CD4-positive, alpha-beta T cell treated with Interleukin-15 for 4 hours (primary cell): ENCODE measurements at places on chromosomes 16 and 17.

- DNase-seq = no peak
Observed at GRCh38 chr16:30748634-30749445, 615 bp downstream of the PHKG2 start.

GRCh38 chr17:223723-224471, 42.4 kb upstream of the DOC2B start:
- no peak for DNase-seq

GRCh38 chr16:85612191-85612800, 826 bp upstream of the GSE1 start:
- no peak for DNase-seq

GRCh38 chr17:46147296-46147695, 45.9 kb downstream of the KANSL1 start:
- no peak for DNase-seq

DNA sequence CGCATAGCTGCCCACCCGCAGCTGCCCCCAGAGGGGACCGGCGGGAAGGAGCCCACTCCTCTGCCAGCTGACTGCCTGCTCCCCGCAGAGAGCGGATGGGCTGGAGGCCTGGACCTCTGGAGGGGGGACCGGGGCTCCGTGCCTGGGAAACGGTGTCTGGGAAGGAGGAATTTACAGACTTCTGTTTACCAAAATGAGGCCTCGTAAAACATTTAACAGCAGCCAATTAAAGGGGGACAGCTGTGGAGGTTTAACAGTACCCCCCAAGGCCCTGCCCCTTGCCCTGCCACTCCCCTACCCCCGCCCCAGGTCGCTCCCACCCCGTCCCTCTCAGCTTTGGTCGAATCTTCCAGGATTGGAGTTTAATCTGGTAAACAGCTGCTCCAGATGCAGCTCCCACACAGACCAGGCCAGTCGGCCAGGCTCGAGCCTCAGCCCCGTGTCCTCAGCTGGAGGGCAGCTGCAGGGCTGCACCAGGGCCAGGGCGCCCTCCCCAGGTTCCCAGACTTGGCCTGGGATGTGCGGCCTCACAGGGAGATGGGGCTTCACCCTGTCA, 41.1 kb downstream of the BAHCC1 start:
- no peak for DNase-seq

DNA sequence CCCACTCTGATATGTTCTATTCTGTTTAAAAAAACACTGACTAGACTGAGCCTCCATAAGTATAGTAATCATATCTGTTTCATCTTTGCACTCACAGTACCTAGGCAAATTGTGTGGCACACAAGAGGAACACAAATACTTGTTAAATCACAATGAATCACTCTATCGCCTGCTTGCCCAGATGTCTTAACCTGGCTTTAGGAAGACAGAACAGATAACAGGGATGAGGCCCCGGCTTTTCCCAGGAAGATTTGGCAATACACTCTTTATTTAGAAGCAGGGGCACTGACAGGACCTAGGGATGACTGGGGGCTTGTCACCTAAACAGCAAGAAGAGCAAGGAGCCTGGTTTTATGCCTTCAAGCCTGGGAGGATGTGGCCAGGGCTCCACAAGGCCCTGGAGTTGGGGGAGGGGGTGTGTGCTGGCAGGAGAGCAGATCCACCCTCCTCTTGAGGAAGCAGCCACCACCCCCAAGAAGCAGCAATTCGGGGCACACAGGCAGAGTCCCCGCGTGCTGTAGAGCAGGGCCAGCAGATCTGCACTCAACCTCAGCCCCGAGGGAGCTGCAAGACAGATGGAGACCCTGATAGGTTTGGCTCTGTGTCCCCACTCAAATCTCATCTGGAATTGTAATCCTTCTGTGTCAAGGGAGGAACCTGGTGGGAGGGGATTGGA, 41.0 kb upstream of the KSR1 start:
- DNase-seq = no peak

DNA sequence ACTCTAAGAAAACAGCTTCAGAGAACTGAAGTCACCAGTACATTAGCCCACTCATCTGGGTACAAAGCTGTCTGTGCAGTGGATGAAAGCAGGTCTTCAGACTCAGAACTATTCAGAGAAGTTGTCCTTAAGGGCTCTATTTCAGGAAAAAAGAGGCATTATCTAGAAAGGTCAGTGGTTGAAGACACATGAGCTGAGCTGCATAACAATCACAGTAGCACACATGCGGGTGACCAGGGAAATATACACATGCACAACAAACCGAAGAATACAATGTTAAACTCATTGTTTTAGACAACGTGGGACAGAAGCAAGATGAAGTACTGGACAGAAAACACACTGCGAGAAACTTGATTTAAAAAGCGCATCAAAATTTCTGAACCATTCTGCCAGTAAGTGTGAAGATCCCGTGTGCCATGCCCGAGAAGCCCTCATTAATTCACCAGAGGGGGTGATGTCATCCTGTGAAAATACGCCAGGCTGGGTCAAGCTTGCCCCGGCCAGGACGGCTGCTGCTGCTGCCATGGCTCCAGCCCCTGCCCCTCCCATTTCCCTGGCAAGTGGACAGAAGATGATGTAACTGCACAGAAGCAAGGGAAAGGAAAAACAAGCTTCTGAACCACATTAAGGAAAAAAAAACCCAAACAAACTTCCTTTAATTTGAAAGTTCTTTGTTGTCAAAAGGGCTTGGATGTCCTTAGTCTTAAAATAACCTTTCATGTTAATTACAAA, 10.1 kb downstream of the DYNC1LI2 start:
- no peak for DNase-seq

GRCh38 chr16:53755026-53755910, 51.3 kb downstream of the FTO start:
- DNase-seq = no peak

- DNase-seq = no peak
Observed at GRCh38 chr17:17709815-17710321, 28.6 kb downstream of the RAI1 start.

DNA sequence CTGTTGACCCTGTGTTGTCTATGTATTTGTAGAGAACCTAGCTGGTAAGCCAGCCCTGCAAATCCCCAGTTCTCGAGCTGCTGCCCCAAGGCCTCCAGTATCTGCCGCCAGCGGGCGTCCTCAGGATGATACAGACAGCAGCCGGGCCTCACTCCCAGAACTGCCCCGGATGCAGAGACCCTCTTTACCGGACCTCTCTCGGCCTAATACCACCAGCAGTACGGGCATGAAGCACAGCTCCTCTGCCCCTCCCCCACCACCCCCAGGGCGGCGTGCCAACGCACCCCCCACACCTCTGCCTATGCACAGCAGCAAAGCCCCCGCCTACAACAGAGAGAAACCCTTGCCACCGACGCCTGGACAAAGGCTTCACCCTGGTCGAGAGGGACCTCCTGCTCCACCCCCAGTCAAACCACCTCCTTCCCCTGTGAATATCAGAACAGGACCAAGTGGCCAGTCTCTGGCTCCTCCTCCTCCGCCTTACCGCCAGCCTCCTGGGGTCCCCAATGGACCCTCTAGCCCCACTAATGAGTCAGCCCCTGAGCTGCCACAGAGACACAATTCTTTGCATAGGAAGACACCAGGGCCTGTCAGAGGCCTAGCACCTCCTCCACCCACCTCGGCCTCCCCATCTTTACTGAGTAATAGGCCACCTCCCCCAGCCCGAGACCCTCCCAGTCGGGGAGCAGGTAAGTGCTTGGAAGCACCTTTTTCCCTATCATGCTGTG, 23.1 kb upstream of the CDC6 start:
- no peak for DNase-seq

- no peak for DNase-seq
Observed at GRCh38 chr16:28003923-28004322, 59.6 kb downstream of the GSG1L start.

GRCh38 chr16:79101491-79101890, 499.0 kb downstream of the MAF start:
- DNase-seq = no peak

- no peak for DNase-seq
Observed at GRCh38 chr16:10584981-10585438, 4.6 kb upstream of the EMP2 start.

GRCh38 chr17:28097901-28098300, 55.4 kb downstream of the NLK start:
- DNase-seq = no peak

- DNase-seq = no peak
Observed at GRCh38 chr17:78422872-78423588, 44.6 kb downstream of the PGS1 start.

GRCh38 chr16:28000314-28001169, 63.0 kb downstream of the GSG1L start:
- no peak for DNase-seq

DNA sequence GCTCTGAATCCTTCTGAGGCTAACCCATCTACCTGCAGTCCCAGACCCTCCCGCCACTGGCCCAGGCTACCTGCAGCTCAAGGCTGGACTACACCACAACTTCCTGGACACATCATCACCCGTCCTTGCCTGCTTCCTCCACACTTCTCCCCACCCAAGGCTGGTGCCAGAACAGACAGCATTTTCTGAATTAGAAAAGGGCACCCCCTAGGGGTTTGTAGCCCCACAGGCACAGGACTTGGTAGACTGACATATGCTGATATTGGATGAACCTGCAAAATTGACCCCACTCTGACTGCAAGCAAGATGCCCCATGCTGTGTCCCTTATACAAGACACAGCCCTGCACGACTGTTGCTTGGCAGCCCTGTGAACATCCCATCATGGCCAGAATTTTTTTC, 271.5 kb upstream of the C16orf82 start:
- no peak for DNase-seq

GRCh38 chr16:30380072-30380802, 2.1 kb downstream of the SEPTIN1 start:
- no peak for DNase-seq

DNA sequence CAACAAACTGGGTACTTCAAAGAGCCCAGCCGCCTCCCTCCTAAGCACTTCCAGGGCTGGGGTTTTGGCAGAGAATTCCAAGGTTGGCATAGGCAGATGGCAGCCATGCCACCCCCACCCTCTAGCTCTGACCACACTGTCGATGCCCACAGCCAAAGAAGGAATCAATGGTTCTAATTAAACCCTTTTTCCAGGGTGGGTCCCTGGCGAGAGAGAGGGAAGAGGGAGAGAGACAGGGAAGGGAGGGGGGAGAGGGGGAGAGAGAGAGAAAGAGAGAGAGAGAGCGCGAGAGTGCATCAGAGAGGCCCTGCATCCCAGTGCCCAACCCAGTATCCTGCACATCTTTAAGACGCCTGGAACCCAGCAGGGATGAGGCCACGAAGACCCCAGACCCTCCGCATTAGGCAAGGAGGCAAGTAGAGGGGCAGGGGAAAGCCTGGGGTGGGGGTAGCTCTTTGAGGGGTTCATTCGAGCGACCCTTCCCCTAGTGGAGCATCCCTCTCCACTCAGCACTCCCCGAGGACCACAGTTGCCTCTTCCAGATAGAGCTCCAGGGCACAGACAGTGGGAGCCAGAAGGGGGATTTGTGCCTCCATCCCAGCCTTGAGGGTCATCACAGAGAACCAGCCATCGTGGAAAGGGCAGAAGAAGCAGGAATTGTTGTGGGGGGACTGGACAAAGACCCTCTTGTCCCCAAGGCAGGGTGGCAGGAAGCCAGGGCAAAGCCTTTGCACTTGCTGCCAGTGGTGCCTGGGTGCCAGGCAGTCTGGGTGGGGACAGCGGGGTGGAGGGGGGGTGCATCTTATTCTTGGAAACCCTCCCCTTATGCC, 2.6 kb downstream of the SRCIN1 start:
- no peak for DNase-seq

- no peak for DNase-seq
Observed at GRCh38 chr16:27046958-27047518, 19.7 kb upstream of the C16orf82 start.

GRCh38 chr16:85382717-85383118, 230.4 kb upstream of the GSE1 start:
- DNase-seq = no peak
